Bone marrow (tissue), 2 donors: ENCODE measurements at places on chromosomes 1 and 21.

GRCh38 chr1:22132517-22133235 is 10.2 kb downstream of the WNT4 start:
- DNase-seq: no peak

- no peak for DNase-seq
Measured at GRCh38 chr1:246318622-246319021, 188.5 kb downstream of the SMYD3 start.

- DNase-seq: no peak
Measured at GRCh38 chr1:97074771-97075170, 353.2 kb downstream of the PTBP2 start.

DNA sequence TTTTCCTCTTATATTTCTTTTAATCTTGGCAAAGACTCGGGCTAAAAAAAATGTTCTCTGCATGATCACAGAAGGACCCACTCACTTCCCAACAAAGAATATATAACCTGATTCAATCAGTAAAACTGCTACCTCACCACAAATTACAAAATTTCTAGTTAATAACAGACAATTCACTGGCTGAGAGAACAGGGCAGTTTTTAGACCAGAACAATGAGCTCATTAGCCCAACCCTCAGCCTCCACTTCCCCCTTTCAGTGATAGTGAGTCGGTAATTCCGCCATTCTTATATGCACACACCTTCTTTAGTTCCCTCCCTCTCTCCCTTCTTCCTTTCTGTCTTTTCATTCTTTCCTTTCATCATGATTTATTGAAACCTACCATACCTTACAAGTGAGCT is 8.9 kb downstream of the SIPA1L2 start:
- no peak for DNase-seq

DNA sequence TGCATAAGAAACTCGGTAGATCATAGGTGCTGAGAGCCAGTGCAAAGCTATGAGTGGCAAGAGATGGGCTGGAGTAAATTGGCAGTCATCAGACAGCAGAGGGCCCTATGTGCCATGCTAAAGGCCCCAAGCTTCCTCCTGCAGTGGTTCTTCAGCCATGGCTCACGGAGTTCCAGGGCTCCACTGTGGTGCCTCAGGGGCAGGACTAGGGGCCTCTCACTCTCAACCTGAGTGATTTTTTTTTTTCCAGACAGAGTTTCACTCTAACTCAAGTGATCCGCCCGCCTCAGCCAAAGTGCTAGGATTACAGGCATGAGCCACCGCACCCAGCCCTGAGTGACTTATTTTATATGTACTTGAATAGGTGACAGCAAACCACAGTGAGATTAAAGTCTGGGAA is 10.4 kb upstream of the GJA8 start:
- DNase-seq: no peak

DNA sequence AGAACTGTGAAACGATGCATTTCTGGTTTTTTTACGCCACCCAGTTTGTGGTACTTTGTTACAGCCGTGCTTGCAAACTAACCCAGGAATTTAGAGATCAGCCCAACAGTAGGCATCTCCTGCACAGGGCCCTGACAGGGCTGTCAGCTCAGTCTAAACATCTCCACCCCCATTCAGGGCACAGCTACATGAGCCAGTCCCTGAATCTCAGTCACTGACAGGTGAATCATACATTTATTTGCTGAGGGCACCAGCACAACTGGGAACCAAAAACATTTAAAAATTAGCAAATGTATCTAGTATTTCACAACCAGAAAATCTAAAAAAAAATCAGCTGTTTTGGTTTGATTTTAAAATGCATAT is 30.7 kb downstream of the PRDX6 start:
- DNase-seq: no peak

DNA sequence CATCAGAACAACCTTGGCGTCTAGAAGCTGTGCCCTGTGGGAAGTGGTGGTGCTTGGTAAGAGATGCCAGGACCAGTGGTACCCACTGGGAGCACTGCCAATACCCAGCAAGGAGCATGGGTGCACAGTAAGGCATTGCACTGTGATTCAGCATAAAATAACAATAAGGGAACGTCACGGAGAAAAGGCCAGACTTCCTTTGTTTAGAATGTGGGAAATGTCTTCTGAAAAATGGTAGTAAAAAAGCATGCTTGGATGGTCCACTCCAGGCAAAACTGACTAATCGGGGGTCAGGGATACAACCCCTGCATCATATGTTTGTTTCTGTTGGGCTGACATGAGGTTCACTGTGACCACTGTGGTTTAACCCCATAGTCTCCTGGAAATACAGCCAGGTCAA is 14.7 kb downstream of the METTL18 start:
- no peak for DNase-seq

DNA sequence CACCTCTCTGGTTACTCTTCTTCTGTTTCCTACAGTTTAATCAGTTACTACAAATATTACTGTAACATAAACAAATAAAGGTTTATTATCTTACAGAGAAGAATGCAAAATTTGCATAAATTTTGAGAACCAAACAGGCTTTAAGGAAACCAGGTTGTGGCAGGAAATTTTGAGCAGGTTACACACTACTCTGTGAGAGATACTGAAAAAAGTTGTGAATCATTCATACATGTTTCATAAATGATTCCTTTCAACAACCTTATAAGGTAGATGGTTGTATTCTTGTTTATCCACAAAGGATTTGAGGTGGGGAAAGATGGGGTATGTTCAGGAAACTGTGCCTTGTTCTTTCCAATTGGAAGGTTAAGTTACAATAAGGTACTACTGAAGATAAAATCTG is 58.6 kb downstream of the MAST2 start:
- DNase-seq: no peak

- DNase-seq: no peak
Measured at GRCh38 chr1:245091171-245091621, 63.6 kb upstream of the KIF26B start.
